ENCODE measurements at places on chromosomes 7 and 10. TPM values are rescaled to one million over a fixed set of nuclear protein-coding genes. Genes with fewer than 3 reads are reported as not detected.

The METTL2B gene
- 52.8 TPM for total RNA-seq

The HSPB1 gene
- 153 TPM for total RNA-seq

The ANKRD1 gene
- 0.21 TPM for total RNA-seq

The MRC1 gene
- 0.21 TPM for total RNA-seq

The ZP3 gene
- total RNA-seq = 43.9 TPM

The HEPACAM2 gene
- not detected for total RNA-seq

The GIMAP6 gene
- under 0.01 TPM for total RNA-seq

The PLXDC2 gene
- 3.4 TPM for total RNA-seq

The PON2 gene
- 52.0 TPM for total RNA-seq

The CTAGE4 gene
- not detected for total RNA-seq

The ZNF722 gene
- total RNA-seq = not detected

The ZEB1 gene
- 2.1 TPM for total RNA-seq

The ZC3HAV1L gene
- total RNA-seq = 16.2 TPM

The DNAJC9 gene
- 30.4 TPM for total RNA-seq

The JAKMIP3 gene
- not detected for total RNA-seq

The HOXA6 gene
- not detected for total RNA-seq

The SMKR1 gene
- total RNA-seq = 0.24 TPM

The GAD2 gene
- total RNA-seq = not detected

The ANKRD22 gene
- total RNA-seq = 9.2 TPM

The CPXM2 gene
- total RNA-seq = 0.48 TPM

The CHCHD3 gene
- total RNA-seq = 89.2 TPM

Data from tracheal epithelial cell (primary cell).